Activated CD8-positive, alpha-beta memory T cell treated with anti-CD3 and anti-CD28 coated beads for 4 hours (primary cell): ENCODE measurements at places on chromosomes 5 and 9.

DNA sequence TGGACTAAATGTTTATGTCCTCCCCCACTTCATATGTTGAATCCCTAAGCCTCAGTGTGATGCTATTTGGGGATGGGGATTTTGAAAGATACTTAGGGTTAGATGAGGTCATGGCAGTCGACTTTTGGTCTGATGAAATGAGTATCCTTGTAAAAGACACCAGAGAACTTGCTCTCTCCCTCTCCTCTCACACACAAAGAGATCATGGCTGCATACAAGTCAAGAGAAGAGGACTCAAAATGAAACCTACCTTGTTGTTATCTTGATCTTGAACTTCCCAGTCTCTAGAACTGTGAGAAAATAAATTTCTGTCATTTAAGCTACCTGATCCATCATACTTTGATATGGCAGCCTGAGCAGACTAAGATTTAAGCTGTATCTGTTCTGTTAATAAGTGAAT is 144.0 kb upstream of the HAPLN1 start:
- DNase-seq, result no peak

- no peak for DNase-seq
Measured at GRCh38 chr9:86500667-86501435, 146.6 kb upstream of the TUT7 start.

GRCh38 chr5:15643731-15644130 is 143.8 kb downstream of the FBXL7 start:
- no peak for DNase-seq

DNA sequence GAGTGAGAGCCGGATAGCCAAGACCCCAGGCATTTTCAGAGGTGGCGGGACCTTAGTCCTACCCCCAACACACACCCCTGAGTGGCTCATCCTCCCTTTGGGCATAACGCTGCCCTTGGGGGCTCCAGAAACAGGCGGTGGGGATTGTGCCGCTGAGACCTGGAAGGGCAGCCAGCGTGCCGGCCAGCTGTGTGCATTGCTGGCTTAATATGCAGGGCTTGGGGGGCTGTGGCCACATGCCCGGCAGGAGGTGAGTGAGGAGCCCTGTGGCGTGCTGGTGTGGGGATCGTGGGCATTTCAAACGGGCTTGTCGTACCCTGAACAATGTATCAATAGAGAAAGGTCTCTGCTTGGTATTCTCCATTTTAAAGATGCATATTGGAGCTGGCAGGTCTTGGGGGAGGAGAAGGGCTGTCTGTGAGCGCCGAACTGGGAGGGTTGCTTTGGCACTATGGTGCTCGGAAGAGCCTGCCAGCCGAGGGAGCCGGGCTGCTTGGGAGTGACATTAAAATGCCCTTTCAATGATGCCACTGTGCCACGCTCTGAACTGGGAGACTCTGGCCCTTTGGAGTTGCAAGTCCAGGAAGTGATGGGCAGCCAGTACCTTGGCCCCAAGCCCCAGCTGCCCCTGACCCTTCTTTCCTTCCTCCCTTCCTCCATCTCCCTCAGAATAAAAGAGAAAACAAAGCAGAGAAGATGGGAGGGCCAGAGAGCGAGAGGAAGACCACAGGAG is 11.2 kb upstream of the OLFM1 start:
- no peak for DNase-seq

- no peak for DNase-seq
Measured at GRCh38 chr5:160266752-160267345, 37.5 kb downstream of the FABP6 start.

- DNase-seq, result no peak
Measured at GRCh38 chr5:132812781-132813598, at the start of gene SOWAHA. SOWAHA (plus strand) TSS chr5:132813302; CDS start chr5:132813622, 320 bp downstream.
